ENCODE measurements at places on chromosomes 1 and 21.

DNA sequence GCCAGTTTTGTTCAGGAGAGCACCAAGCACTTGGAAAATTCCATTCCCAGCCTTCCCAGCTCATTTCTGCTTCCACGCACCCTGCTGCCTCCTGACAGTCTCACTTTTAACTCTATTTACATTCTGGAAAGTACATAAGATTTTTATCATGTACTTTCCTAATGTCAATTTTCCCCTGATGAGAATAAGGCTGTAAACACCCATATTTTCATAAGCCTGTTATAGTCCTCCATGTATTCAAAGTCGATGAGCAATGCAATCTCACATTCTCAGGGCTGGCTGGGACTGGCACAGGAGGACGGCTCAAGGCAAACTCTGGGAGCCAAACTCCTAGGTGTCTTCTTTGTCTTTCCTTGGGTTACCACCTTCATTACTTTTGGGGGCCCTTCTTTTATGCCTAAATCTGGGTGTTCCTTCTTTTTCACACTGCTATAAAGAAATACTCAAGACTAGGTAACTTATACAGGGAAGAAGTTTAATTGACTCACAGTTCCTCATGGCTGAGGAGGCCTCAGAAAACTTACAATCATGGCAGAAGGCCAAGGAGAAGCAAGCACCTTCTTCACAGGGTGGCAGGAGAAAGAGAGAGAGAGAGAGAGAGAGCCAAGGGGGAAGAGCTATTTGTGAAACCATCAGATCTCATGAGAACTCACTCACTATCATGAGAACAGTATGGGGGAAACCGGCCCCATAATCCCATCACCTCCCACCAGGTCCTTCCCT, 94.6 kb downstream of the IGSF21 start:
- DNase-seq = no peak

- DNase-seq = no peak
Observed at GRCh38 chr1:33191731-33192275, 10.0 kb upstream of the TRIM62 start.

DNA sequence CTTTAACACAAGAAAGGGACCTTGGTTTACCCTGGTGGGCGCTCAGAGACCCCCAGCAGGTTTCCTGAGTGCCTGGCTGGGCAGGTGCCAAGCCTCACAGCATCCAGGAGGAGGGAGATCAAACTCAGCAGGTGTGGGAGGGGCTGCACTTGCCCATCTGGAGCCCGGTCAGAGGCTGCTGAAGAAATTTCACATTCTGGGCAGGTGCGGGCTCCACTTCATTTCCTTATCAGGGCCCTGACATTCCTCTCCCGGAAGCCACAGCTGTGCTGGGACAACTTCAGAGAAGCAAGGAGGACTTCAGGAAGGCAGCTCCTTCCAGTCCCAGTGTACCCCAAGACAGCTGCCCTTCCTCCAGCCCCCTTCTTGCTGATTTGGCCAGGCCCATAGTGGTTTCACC, 82.9 kb downstream of the ITPKB start:
- DNase-seq = no peak

DNA sequence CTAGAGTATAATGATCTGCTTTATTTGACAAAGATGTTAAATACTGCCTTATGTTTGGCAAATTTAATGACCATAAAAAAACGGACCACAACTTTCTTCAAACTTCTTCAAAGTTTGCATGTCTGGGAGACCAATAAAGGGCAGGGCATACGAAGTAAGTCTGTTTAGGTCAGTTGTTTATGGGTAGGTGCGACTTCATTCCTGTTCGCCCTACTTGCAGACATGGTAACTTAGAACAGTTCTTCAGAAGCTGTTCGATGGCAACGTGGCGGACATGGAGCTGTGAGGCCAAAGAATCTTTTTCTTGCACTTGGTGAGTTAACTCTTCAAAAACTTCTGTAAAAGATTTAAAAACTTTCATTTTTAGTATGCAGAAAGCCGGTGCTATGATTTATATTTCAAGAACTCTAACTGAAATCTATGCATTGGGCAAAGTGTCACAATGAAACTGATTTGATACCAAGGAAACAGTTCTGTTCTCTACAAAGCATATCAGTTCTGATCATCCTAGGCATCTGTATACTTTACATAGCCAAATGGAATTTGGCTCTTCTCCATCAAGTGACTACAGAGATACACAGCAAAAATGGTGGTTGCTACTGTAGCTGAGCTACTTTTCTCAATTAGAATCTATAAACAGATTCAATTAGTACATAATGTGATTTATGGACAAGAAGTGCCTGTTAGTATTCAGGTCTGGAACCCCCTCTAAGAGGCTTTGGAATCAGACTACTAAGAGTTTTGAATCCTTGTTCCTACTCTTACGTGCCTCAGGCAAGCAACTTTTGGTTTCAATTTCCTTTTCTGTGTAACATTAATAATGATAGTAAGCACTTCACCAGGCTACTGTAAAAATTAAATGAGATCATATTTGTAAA, 25.7 kb downstream of the C21orf91 start:
- DNase-seq = no peak

- DNase-seq = no peak
Observed at GRCh38 chr1:2575801-2576663, 10.5 kb upstream of the PRXL2B start.

GRCh38 chr1:16243215-16243610, 6.2 kb upstream of the CPLANE2 start:
- DNase-seq = no peak

GRCh38 chr21:44414291-44415072, 40.8 kb upstream of the LRRC3 start:
- DNase-seq = no peak

GRCh38 chr1:109190189-109190588, 23.5 kb upstream of the SARS1 start:
- DNase-seq = no peak

- DNase-seq = no peak
Observed at GRCh38 chr1:164971921-164972415, 384.5 kb downstream of the LMX1A start.

DNA sequence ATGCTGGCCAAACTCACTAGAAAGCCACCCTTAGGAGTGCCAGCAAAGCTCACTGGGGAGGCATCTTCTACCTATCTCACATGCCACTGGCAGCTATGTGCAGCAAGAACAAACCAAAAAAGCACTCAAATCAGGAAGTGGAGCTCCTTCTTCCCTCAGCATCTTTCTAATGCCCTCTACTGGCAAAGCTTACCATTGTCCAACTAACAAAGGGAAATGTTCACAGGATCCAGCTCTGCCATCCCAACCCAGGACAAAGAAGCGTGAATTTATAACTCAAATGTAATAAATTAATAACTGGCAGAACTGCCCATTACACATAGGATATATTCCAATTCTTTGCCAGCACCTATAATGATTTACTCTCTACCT, 38.9 kb downstream of the LEPR start:
- no peak for DNase-seq

DNA sequence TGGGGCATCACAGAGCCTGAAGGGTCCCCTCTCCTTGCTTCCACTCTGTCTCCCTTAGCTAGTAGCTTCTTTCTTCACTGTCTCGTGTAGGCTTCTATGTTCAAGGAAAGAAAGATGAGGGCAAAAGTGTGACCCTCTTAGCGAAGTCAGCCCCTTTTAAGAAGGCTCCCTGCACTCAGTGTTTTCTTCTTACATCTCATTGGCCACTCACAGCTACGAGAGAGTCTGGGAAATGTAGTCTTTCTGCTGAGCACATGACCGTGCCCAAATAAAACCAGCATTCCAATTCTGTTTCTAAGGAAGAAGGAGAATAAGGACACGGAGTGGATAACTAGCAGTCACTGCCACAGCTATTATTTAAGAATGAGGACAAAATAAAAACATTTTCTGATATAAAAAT, 104.9 kb upstream of the TNR start:
- no peak for DNase-seq

DNA sequence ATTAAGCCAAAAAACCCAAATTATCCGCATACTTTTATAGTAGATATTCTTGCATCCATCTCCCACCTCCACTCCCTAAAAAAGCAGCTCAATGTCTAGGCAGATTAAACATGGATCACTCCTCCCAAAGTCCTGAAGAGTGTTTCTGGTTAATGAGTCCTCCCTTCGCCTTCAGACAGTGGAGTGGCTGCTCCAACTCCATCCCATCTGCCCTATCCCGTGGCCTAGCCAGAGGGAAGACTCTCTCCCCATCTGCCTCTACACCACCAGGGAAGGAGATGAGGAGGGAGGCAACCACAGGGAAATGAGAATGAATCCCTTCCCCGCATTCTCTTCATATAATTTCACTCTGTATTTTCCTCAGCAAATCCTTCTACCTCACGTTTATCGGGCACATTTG, 103.8 kb downstream of the SLC45A1 start:
- DNase-seq = no peak

- DNase-seq = no peak
Observed at GRCh38 chr1:219269171-219269570, 95.5 kb downstream of the LYPLAL1 start.

- peak; percentile 13 for DNase-seq
Observed at GRCh38 chr1:229271448-229272159, 693 bp downstream of the RAB4A start.

DNA sequence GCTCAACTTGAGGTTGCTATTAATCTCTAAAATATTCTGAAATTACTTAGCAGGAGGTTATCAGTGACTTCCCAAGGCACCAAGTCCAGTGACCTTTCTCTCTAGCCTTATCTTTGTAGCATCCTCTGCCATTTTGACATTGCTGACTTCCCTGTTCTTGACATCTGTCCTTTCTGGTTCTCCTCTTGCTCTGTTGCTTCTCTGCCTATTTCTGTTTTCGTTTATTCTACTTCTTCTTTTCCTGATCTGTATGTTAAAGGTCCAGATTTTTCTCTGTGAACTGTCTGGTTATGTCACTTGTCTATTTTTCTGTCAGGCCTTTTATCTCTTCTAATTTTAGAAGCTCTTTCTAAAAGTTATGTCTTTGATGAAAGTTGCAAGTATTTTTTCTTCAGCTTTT, 178.8 kb downstream of the VPS13D start:
- no peak for DNase-seq

GRCh38 chr1:2229911-2230731, 2.0 kb downstream of the SKI start:
- DNase-seq = no peak

GRCh38 chr1:236147068-236147467, 4.7 kb downstream of the GPR137B start:
- no peak for DNase-seq

DNA sequence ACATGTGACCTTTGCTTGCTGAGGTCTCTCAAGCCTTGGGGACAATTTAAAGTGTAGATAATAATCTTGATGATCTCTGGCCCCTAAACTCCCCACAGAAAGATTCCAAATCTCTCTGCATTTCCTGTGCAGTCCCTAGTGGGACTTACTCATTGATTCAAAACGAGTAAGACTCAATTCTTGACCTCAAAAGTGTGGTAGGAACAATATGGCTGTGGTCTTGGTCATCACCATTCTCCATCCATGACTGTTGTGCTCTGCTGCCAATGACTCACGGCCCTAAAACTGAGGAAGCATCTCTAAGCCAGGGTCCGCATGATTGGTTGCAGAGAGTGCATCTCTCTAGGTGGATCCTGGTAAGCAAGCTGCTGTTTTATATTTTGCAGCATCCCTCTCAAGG, 268.0 kb downstream of the PTGER3 start:
- DNase-seq = no peak

GRCh38 chr1:156664046-156664766, 13.0 kb downstream of the NES start:
- DNase-seq = no peak

GRCh38 chr1:239899747-239900146, 191.9 kb upstream of the FMN2 start:
- no peak for DNase-seq

- DNase-seq = no peak
Observed at GRCh38 chr1:39694026-39694425, 2.8 kb upstream of the HPCAL4 start.

GRCh38 chr1:212040629-212041412, 5.3 kb downstream of the DTL start:
- no peak for DNase-seq

DNA sequence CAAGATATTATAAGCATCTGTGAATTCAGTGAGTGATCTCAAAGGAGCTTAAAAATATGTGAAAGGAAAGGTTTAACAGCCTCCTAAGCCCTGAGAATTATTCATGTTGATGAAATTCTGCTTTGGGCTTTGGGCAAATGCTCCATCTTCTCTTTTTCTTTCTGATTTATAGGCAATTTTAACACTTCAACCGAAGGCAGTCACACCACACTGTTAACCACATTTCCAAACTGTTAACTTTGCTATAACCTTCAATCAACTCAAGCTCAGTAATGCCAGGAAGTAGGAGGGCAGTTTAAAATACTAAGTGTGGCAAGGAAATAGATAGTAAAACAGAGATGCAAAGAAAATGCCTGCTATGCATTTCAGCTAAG, 54.4 kb upstream of the NEK7 start:
- DNase-seq = no peak
